ENCODE measurements at places on chromosomes 7 and 10.

- DNase-seq = peak; percentile 95
Observed at GRCh38 chr10:30178356-30178964, 119.1 kb upstream of the JCAD start.

DNA sequence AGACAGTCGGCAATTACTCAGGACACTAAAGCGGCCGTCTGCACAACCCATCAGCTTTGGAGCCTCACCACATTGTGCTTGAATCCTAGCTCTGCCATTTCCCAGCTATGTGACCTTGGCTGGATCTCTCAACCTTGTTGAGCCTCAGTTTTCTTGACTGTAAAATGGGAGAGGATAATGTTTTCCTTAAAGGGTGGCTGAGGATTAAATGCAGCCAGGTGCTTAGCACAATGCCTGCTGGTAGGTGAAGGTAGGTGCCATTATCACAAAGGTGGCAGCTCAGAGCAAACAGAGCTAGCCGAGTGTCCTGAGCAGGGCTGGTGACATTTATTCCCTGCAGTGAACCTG lies 508.5 kb upstream of the ZMIZ1 start:
- DNase-seq = no peak

GRCh38 chr7:133672866-133673265 lies 420.0 kb downstream of the EXOC4 start:
- DNase-seq = no peak

GRCh38 chr7:76395965-76396726 lies 13.4 kb downstream of the SSC4D start:
- DNase-seq = no peak

- DNase-seq = no peak
Observed at GRCh38 chr10:51588984-51589383, 110.4 kb downstream of the CSTF2T start.

DNA sequence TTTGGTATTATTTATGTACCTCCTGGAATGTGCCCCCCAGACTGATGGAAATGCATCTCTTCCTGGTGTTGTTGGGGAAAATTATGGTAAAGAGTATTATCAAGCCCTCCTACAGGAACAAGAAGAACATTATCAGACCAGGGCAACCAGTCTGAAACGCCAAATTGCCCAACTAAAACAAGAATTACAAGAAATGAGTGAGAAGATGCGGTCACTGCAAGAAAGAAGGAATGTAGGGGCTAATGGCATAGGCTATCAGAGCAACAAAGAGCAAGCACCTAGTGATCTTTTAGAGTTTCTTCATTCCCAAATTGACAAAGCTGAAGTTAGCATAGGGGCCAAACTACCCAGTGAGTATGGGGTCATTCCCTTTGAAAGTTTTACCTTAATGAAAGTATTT lies 17.0 kb downstream of the CSGALNACT2 start:
- no peak for DNase-seq

- DNase-seq = no peak
Observed at GRCh38 chr10:32911285-32912016, 46.6 kb downstream of the ITGB1 start.
